ENCODE measurements at places on chromosomes 3 and 15. TPM values are rescaled to one million over a fixed set of nuclear protein-coding genes. Genes with fewer than 3 reads are reported as not detected.

CMTM6 gene
- 75.3 TPM for total RNA-seq

IL17RE gene
- 0.23 TPM for total RNA-seq

TNFAIP8L3 gene
- 6.6 TPM for total RNA-seq

INKA1 gene
- 3.9 TPM for total RNA-seq

AP3S2 gene
- 86.1 TPM for total RNA-seq

PYGO1 gene
- 10.4 TPM for total RNA-seq

IQCF2 gene
- total RNA-seq = not detected

FRG2C gene
- total RNA-seq = not detected

EPHB3 gene
- total RNA-seq = 3.9 TPM

VIPR1 gene
- total RNA-seq = not detected

FBXO40 gene
- not detected for total RNA-seq

LIPC gene
- not detected for total RNA-seq

SOX14 gene
- total RNA-seq = not detected

IL17RB gene
- not detected for total RNA-seq

TRAIP gene
- total RNA-seq = 2.4 TPM

KNG1 gene
- not detected for total RNA-seq

STRC gene
- 0.30 TPM for total RNA-seq

GALNT15 gene
- total RNA-seq = 9.5 TPM

DUOXA2 gene
- not detected for total RNA-seq

NEK10 gene
- total RNA-seq = 2.7 TPM

TMEM158 gene
- 70.1 TPM for total RNA-seq

MUC20 gene
- not detected for total RNA-seq

ADGRG7 gene
- total RNA-seq = 0.30 TPM

PIGZ gene
- total RNA-seq = 2.7 TPM

CCDC191 gene
- total RNA-seq = 2.3 TPM

FMN1 gene
- total RNA-seq = under 0.01 TPM

TRH gene
- total RNA-seq = not detected

HYAL1 gene
- 0.42 TPM for total RNA-seq

RAB6B gene
- 0.30 TPM for total RNA-seq

SLC9C1 gene
- total RNA-seq = 0.30 TPM

ARPP21 gene
- not detected for total RNA-seq

P2RY14 gene
- not detected for total RNA-seq

LSM3 gene
- 7.7 TPM for total RNA-seq

ITIH1 gene
- not detected for total RNA-seq

SLC6A1 gene
- 0.05 TPM for total RNA-seq

CNTN4 gene
- not detected for total RNA-seq
